Mesenchymal stem cell (in vitro differentiated cells and primary cell): ENCODE measurements at places on chromosomes 3 and 15.

GRCh38 chr3:127304121-127304744, 16.4 kb upstream of the PRR20G start:
- DNase-seq = no peak

DNA sequence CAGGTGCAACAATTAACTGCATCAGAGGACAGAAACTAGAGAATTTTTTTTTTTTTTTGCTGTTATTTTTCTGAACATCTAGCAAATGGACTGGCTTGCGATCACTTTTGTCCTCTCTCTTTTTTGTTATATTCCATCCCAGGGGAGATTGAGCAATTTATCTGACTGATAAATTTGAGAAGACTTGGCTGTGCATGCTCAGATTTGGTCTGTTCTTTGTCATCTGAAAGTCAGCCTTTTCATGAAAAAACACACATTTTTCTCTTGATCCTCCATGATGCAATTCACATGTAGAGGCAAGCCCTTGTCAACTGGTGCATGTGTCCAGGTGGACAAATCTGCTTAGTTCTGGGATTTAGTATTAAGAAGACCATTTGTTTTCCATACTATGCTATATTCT, 309.3 kb downstream of the LRRC3B start:
- DNase-seq = no peak

- DNase-seq = no peak
Observed at GRCh38 chr3:185647880-185648210, 61.8 kb downstream of the SENP2 start.

DNA sequence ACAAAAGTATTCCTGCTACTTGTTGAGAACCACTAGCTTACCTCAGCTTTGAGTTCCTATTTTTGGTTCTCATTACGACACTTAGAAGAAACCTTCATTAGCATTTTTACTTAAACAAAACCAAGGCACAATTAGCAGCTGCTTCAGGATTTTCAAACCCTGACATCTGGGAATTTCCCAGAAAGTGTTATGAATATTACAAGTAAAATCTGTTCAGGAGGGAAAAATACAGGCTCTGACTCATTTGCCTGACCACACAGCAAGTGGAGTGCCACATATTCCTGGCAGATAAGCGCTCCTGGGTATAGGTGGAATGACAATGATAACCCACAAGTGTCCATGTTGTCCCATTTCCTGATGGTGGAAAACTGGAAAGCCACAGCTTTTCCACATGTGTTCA, 10.3 kb upstream of the RFTN1 start:
- no peak for DNase-seq

DNA sequence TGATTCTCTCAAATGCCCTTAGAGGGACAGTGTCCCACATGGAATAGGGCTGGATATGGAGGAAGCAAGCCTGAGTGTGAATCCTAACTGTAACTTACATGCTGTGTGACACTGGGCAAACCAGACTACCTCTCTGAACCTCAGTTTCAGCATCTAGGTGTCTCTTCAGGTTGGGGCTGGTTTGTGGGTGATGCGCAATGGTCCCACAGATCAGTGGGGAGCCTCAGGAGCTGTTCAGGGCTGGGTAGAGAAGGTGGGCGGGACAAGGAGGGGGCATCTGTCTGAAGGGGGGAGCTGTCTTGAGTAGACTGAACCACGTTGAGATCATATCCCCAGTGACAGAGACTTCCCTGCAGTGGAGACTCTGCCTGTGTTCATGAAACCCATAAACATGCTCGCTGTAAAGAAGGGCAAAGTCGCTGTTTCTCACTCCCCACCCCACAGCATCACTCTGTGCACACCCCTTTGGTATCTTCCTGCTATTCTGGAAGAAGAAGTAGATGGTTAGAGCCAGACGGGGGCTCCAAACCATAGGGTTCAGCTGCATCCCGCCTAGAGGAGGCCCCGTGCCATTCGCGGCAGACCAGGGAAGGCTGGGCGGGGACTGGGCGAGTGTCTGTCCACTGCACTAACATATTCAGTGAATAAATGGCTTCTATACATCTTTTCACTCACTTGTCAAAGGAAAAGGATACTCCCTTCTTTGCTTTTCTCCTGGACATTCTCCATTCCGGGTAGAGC, 28.4 kb downstream of the SRPRB start:
- DNase-seq = no peak

- no peak for DNase-seq
Observed at GRCh38 chr3:127183931-127184869, 8.7 kb upstream of the PRR23E start.
